ENCODE measurements at places on chromosomes 16 and 17. TPM values are rescaled to one million over a fixed set of nuclear protein-coding genes. Genes with fewer than 3 reads are reported as not detected.

GRCh38 chr17:27995554-27995953 is 46.9 kb upstream of the NLK start:
- DNase-seq: no peak

GRCh38 chr17:60792250-60792898 is 114.7 kb downstream of the BCAS3 start:
- DNase-seq: no peak

GRCh38 chr17:70130289-70130688 is 39.0 kb upstream of the KCNJ2 start:
- DNase-seq: no peak

- no peak for DNase-seq
These were observed 76.0 kb downstream of the WIPI1 start for GRCh38 chr17:68381076-68381900.

DNA sequence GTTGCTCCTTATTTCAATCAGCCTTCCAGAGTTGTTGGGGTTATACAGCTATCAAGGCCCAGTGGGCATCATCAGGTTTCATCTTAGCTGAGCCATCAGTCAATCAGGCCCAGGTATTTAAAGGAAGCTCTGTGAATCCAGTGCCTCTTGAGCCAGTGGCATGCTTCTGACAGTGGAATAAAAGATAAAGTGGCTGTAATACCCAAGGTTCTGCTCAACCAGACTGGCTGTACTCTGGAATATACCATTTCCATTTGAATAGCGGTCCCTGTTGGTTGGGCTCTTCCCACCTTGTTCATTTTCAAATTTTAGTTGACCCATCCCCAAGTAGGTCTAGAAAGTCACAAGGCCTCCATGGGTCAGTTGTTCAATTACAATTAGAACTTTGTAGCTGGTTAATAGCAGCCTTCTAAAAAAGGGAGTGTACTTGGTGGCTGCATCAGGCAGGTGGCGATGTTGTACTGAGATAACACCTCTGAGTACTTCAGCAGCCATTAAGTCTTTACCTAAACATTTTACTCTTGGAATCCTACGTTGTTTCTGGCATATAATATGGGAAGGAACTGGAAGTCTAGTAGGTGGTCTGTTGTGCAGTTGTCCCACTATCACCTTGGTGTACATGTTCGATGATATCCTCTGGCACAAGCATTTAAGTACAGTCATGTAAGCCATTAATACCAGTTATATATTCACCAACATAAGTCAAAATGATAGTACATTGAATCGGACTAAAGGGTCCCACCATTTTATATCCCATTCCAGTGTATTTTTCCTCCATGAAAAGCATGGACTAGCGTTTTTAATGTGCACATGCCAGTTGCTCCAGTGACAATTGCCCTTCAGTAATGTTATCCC is 294.1 kb downstream of the BCAS3 start:
- no peak for DNase-seq

GRCh38 chr17:63973247-63973646 is 529 bp upstream of the SCN4A start:
- DNase-seq: no peak

GRCh38 chr17:14622615-14623101 is 321.8 kb downstream of the HS3ST3B1 start:
- no peak for DNase-seq

GRCh38 chr16:65342231-65342866 is 220.5 kb upstream of the CDH11 start:
- no peak for DNase-seq

DNA sequence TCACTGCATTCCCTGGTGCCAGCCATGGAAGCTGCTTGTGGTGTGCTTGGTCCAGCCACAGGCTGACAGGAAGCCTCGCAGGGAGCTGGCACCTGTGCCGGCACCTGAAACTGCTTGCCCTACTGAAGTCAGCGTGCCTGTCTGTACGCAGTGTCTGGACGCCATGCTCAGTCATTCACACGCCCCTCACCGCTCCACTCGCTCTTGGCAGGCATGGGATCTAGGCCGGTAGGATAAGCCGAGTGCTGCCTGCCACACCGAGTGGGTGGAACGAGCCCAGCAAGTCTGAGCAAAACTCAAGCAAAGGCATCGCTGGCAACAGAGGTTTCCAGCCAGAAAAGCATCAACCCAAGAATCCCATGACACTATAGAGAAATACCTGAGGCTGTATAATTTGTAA is 350.6 kb downstream of the CDH11 start:
- no peak for DNase-seq

GRCh38 chr17:72056727-72057290 is 64.0 kb upstream of the SOX9 start:
- DNase-seq: no peak

DNA sequence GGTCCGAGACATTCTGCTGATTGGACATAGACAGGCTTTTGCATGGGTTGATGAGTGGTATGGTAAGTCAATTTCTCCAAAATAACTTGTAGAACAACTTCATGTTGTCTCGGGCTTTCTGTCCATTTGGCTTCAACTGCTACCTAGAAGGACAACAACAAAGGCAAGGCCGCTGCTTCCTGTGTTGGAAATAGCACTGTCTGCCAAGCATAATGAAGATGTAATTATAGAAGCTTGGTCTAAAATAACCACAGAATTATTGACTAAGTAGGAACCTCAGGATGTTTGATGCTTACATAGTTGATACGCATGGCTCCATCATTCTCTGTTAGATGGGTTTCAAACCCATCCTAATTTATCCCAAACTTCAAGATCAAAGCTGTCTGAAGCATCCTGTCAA is 42.3 kb upstream of the NOL11 start:
- no peak for DNase-seq

DNA sequence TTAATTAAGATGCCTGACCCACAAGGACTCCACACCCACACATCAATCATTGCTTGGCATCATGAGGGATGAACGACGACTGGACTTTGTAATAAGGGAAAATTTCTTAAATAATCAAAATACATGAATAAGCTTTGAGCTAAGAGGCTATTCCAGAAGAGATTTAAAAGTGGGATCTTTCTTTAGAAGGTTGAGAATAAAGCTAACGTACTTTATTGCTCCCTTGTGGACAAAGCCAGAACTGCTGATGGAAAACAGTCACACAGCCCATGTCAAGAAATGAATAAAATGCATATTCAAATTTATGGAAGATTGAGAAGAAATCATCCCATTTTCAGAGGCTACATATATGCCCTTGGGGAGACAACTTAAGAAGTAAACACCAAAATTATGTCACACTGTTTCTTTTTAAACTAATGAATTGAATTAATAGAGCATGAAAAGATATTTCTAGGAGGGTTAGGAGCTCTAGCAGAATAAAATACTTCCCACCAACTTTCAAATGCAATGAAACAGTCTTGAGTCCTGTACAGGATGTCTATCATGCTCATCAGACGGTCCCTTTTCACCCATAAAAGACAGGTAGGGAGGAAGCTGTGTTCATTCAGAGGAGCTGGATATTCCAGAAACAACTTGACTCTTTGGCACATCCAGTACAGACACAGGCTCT is 60.2 kb upstream of the PHOSPHO1 start:
- peak; percentile 27 for DNase-seq

GRCh38 chr16:58027916-58028455 is 2.4 kb downstream of the MMP15 start:
- no peak for DNase-seq

DNA sequence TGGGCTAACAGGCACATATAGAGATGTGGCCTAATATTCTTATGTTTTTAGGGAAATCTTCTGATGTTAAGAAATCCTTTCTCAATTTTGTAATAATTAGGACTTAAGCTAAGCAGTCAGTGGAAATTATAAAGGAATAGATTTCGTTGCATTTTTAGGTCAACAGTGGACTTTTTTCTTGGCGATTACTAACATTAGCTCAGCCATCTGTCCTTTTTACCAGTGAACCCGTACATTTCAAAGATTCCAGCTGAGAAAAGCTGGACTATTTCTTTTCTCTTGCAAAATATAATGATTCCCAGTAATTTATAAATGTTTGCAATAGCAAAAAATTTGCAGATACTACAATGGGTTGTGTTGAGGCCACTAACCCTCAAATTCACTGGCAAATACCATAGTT is 54.9 kb upstream of the CA10 start:
- DNase-seq: no peak

DNA sequence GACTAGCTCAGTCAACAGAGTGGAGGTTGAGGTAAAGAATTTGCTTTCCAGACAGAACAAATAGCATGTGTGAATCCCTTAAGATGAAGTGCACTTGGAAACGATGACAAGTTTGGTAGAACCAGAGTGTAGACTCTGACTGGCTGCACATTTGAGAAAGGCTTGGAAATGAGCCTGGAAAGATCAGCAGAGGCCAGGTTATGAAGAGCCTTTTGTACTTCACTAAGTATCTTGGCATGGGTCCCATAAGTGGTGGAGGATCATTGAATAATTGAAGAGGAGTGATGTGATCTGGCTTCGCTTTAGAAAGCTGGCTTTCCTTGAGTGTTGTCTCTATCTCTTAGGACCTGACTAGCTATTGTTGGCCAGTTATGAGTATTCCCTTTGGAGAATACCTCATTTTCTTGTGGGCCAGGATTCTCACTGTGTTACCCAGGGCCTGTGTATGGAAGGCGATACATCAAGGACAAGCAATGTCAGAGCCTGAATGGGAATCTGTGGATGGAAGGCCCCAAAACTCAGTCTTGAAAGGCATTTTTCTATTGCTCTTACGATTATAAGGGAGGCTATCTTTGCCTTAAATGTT is 329.8 kb downstream of the UTP18 start:
- DNase-seq: no peak

- DNase-seq: no peak
These were observed 789 bp upstream of the CCDC57 start for GRCh38 chr17:82213251-82214011.

The ESRP2 gene
- total RNA-seq: 0.48 TPM

The CDRT15L2 gene
- not detected for total RNA-seq

The KRT27 gene
- total RNA-seq: not detected

The DNAH9 gene
- total RNA-seq: not detected

The RNF135 gene
- 3.7 TPM for total RNA-seq

The OR2C1 gene
- not detected for total RNA-seq

The LMF1 gene
- 19.1 TPM for total RNA-seq

The MILR1 gene
- total RNA-seq: not detected

Data from activated naive CD4-positive, alpha-beta T cell treated with anti-CD3 and anti-CD28 coated beads, Interleukin-2, amount 50 U/mL, for 72 hours (primary cell).